Caco-2 (cell line): ENCODE measurements at places on chromosomes 5 and 9. TPM values are rescaled to one million over a fixed set of nuclear protein-coding genes. Genes with fewer than 3 reads are reported as not detected.

DNA sequence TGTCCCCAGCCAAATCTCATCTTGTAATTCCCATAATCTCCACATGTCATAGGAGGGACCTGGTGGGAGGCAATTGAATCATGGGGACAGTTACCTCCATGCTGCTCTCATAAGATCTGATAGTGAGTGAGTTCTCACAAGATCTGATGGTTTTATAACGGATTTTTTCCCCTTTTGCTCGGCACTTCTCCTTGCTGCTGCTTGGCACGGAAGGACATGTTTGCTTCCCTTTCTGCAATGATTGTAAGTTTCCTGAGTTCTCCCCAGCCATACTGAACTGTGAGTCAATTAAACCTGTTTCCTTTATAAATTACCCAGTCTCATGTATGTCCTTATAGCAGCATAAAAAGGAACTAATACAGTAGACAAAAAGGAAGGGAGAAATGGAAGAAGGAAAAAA lies 76.7 kb upstream of the CCNG1 start:
- no peak for DNase-seq

DNA sequence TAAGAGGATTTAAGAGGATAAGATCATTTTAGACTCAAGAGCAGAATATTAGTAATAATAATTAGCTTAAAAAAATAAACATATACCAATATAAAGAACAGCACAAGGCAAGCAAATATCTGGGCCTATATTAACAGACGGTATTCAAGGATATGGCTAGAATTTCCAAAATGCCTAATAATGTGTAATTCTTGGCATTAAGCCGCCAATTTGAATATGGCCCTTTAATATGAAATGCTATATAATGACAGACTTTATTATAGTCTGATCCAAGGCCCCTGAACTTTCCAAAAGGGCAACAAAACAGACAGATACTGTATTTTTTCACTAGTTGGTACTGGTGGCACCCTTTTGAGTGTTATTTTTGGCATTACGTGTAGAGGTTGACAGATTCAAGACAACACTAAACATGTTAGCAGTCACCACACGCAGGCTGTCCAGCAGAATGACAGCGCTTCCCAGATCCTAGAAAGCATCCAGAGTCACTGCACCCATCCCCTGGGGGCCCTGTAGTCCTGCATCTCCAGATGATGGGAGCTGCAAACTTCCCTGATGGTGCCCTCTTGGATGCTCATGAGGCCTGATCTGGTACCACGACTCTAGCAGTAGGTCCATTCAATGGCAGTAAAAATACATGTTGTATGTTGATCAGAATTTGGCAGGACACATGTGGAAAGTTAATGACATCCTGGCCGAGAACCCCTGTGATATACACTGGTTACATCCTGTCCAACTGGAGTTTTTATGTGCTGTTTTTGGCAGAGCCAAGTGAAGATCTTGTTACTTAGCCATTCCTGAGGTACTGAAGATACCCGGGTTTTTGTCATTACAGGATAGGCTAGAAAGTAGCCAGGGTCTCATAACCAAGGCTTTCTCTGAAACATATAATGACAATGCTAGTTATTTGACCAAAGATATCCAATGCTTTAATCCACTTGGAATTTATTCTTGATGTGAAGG lies 1.7 kb upstream of the ABL1 start:
- DNase-seq = no peak

DNA sequence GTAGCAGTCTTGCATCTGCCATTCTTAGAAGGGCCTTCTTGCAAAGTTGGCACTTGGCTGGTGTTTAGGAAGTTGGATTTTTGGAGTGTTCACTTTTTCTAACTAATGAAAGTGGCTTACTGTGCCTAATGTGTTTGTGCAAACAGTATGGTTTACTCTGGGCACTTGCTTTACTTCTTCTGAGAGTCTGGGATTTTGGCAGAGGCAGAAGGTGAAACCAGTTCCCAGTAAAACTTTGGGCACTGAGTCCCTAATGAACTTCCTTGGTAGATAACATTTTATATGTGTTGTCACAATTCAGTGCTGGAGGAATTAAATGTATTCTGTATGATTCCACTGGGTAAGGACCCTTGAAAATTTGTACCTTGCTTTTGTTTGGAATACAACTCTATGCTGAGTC lies 155.7 kb downstream of the FAM170A start:
- DNase-seq = no peak

DNA sequence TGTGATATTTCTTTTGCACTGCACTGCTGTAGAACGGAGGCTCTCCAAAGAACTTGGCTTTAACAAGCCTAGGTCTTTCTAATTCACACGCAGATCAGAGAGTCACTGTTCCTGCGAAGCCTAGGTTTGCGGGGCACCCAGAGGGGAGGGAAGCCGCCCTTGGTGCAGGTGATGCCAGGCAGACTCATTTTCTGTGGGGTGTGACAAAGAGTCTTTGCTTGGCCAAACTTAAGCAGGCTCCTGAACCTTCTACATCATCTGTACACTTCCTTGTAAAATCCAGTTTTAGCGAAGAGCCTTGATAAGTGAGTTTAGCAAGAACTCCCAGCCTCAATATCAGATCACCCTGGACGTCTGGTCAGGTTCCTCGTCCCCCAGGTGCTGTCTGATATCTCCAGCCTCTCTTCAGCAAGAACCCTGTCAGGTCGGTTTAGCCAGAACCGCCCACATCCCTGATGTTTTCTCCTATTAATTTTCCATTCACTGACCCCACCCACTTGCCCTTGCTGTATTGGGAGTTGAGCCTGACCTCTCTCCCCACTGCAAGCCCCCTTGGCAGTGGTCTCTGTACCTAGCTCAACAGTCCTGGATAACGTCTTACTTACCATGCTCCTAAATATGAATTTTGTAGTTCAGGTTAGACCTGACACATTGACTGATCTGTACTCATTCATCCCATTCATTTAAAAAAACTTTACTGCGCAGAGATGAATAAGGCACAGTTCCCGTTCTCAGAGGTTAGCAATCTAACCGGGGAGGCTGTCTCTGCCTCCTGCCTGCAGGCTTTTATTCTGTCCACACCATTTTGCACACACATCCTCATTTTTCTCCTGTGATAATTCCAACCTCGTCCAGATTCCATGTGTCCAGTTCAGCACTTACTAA lies 880 bp upstream of the UBAC1 start:
- DNase-seq = no peak

Gene PCDHGB3
- 0.54 and 0.60 TPM in 2 replicates for total RNA-seq

Gene DMGDH
- total RNA-seq = 0.28 and 1.8 TPM in 2 replicates

Gene CBY3
- total RNA-seq = 0.68 and 1.3 TPM in 2 replicates

Gene ENTPD8
- total RNA-seq = 8.5 and 8.6 TPM in 2 replicates

Gene TAL2
- 1.00 and 1.4 TPM in 2 replicates for total RNA-seq

DNA sequence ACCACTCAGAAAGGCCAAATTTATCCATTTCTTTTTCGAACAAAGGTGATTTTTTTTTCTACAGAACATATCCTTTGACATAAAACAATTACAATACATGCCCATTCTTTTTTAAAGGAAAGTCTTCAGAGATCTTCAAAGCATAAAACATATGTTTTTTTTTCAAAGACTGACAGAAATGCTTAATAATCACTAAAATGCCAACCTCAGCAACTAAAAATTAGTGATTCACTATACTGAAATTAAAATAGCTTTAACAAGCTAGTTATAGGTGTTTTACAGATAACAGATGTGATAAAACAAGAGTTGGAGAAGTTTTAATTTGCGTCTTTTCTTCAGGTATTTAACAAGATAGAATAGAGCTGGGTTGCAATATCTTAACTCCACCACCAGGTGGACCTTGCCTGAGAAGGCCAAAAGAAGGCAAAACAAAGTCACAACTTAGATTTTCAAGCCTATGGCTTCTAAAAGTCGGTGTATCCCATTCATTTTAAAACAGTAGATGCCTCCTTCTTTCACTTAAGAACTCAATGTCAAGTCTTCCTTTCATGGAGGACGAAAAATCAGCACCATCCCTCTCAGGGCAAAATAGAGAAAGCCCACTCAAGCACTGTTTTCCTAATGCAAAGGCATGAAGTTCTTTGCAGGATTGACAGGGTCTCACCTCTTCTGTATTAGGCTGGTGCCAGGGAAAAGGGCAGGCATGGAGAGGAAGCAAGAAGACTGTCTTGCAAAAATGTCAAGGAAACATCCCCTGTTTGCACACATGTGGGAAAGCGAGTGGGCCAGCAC lies 31.1 kb upstream of the CPLX2 start:
- no peak for DNase-seq

Gene DNAI1
- 0.52 and 0.67 TPM in 2 replicates for total RNA-seq

GRCh38 chr9:106918825-106919509 lies 56.0 kb downstream of the ZNF462 start:
- no peak for DNase-seq

GRCh38 chr5:619444-619843 lies 7.3 kb downstream of the CEP72 start:
- DNase-seq = no peak

Gene WDR31
- total RNA-seq = 1.9 and 2.3 TPM in 2 replicates

GRCh38 chr9:111945216-111945615 lies 48.6 kb downstream of the UGCG start:
- DNase-seq = no peak

Gene FBXW5
- total RNA-seq = 66.8 and 76.1 TPM in 2 replicates

- DNase-seq = no peak
Measured at GRCh38 chr5:65858316-65858715, 68.1 kb upstream of the ERBIN start.

- no peak for DNase-seq
Measured at GRCh38 chr9:95202076-95202681, 115.3 kb downstream of the FANCC start.

Gene SPINK4
- 0.97 and 2.1 TPM in 2 replicates for total RNA-seq

Gene PDZD2
- 0.16 and 0.91 TPM in 2 replicates for total RNA-seq

GRCh38 chr9:93464395-93464794 lies 11.0 kb upstream of the FAM120AOS start:
- no peak for DNase-seq

DNA sequence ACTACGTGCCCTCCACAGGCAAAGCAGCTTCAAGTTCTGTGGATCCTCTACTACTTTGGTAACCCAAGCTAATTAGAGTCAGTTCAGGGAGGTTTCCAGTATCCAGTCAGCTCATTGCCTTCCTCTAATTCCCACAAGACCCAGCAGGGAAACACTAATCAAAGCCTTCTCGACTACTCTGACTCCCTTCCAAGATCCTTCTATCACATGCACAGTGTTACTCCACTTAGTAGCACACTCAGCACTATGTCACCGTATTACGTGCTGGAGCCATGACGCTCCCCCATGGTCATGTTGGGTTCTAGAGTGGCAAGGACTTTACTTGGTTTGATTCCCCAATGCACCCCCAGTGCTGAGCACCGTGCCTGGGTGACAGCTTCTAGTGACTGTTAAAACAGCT lies 53.0 kb downstream of the DCP2 start:
- DNase-seq = no peak

Gene ZDHHC11B
- total RNA-seq = 1.00 and 1.1 TPM in 2 replicates

Gene FOXD4L3
- total RNA-seq = 0.23 TPM in 1 of 2 replicates, not detected in the other

Gene BNC2
- total RNA-seq = 0.12 and 0.20 TPM in 2 replicates

- no peak for DNase-seq
Measured at GRCh38 chr5:150258130-150258529, 31.4 kb downstream of the CAMK2A start.

GRCh38 chr5:56080375-56081052 lies 85.8 kb upstream of the IL6ST start:
- DNase-seq = no peak

DNA sequence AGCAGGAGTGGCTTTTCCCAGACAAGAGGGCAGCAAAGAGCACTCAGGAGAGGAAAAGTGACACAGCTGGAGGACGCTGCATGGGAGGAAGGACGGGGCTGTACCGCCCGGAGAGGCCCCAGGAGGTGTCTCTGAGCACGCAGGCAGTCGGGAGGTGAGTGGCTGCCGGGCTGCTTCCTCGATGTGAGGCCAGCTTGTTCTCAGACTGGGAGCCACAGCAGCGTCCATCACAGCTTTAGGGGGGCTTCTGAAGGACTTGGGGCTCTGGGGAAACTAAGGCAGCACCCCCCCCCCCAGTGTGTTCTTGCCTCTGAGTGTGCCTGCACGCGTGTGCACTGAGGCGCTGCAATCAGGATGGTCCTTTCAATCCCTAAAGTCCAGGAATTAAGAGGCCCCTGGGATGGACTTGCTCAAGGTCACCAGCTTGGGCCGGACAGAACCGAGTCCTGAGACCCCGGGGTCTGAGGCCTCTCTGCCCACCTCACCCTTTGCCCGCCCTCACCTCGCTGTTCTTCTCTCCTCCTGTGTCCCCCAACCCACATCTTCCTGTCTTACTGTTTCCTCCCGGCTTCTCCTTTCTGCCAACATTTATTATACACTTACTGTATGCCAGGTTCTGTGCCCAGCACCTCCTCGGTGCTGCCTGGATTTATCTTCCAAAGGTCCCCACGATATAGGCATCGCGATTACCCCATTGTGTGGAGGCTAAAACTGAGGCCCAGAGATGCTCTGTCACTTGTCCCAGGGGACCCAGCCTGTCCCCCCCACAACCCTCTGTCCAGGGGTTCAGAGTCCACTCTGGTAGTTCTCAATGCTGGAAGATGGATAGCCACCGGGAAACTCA lies 32.9 kb downstream of the FAM163B start:
- DNase-seq = peak; percentile 17

Gene GHR
- 0.54 and 1.2 TPM in 2 replicates for total RNA-seq

- DNase-seq = peak; percentile 7
Measured at GRCh38 chr9:88748566-88749261, 213.7 kb downstream of the NXNL2 start.

DNA sequence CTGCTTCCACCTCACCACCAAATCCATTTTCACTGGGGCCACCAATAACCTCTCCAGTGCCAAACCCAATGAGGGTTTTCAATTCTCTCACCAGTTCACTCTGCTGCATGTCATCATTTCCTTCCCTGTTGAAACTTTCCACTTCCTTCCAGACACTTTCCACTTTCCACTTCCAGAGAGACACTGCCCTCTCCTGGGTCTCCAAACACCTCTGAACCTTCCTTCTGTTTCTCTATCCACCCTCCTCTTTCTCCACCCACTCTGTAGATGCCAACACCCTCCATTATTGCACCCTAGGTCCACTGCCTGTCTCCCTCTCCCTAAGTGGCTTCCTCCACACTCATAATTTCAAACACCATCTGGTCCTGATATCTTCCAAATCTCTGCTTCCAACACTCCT lies 39.6 kb downstream of the PDE6A start:
- DNase-seq = no peak

- DNase-seq = no peak
Measured at GRCh38 chr9:124348831-124349230, 66.4 kb downstream of the PSMB7 start.

DNA sequence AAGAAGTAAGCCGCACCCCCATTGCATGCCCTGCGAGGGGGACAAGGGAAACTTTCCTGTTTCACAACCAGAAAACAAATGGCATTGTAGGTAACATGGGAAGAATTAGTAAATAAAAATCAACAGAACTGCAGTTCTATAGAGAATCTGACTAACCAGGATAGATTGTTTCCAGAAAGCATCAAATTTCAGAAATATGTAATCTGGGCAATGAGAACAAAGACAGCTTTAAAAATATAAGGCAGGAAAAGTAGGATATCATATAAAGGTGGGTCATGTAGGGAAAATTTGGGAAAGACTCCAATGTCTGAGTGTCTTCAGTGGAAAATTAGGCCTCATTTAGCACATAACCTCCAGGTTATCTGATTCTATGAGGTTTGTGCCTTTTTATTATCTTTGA lies 58.3 kb upstream of the RANBP6 start:
- DNase-seq = no peak
